ENCODE measurements at places on chromosomes 13 and 19. TPM values are rescaled to one million over a fixed set of nuclear protein-coding genes. Genes with fewer than 3 reads are reported as not detected.

RASAL3 gene
- total RNA-seq: 1.1 TPM

MAST1 gene
- total RNA-seq: 22.2 TPM

- DNase-seq: peak; percentile 24
These were observed 6.3 kb downstream of the TEAD2 start for GRCh38 chr19:49355909-49356353.

PPM1N gene
- total RNA-seq: 1.6 TPM

PSG3 gene
- not detected for total RNA-seq

KLK12 gene
- not detected for total RNA-seq

DNA sequence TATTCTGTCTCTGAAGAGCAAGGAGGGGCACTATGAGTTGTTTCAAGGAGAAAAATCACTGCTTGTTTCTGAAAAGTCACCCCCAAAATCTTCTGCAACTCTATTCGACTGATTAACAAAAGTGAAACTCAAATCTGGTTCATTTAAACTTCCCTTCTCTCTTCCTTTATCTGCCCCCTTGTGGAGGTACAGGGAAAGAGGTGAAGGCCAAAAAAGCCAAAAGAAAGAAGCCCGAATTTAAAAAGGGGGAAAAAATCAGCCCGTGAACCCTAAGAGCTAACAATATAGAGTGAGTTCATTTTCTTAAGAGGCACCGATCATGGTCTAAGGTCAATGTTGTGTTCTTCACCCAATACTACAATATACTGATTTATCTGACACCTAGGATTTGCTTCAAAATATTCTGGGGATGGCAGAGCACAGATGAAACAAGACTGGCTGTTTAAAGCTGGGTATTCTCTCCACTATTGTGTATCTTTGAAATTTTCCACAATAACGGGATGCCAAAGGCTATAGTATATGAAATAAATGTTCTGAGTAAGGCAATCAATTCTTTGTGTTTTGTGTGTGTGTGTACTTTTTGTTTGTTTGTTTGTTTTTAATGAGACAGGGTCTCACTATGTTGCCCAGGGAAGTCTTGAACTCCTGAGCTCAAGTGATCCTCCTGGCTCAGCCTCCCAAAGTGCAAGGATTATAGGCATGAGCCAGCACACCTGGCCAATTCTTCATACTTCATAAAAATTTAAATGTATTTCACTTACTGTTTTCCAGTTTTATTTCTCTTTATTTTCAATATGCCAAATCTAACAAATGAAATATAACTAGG, 55.0 kb upstream of the EEF1AKMT1 start:
- DNase-seq: peak; percentile 85

GRCh38 chr19:35852029-35852780, at the start of gene NPHS1:
Gene NPHS1, minus strand, starts transcription at chr19:35852504. Its CDS starts 667 bp downstream, at chr19:35851837.
- DNase-seq: no peak

KIR3DL2 gene
- not detected for total RNA-seq

DNA sequence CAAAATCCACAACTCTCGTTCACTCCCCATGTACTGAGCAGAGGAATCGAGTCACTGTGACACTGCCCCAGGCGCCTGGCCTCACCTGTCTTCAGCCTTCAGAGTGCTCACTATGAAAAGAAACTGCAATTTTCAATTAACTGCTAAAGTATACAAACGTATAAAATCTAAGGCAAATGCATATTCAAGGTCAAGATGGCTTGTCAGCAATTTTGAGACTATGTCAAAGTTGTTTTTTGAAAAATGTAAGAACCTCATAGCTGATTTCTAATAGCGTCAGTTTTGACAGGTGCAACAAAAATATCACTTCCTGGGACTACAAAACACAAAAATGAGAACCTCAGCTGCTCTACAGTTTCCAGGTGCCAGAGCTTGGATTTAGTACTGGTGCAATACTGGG, 31.4 kb downstream of the TUBGCP3 start:
- DNase-seq: no peak

KL gene
- total RNA-seq: 1.5 TPM

DNA sequence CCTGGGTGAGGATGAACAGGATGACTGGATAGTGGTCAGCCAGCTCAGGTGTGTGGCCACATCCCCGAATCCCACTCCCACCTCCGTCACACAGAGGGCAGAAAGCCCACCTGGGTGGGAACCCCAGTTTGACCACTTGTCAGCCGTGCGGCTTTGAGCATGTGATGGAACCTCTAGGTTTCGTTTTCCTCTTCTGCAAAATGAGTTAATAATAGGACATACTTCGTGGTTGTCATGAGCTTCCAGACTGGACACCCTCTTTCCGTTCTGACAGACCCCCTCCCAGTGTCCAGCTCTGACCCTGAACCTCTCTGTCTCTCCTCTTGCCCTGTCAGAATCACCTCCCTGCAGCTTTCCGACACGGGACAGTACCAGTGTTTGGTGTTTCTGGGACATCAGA, 1.8 kb downstream of the AXL start:
- DNase-seq: no peak

ZIC2 gene
- 285 TPM for total RNA-seq

DNA sequence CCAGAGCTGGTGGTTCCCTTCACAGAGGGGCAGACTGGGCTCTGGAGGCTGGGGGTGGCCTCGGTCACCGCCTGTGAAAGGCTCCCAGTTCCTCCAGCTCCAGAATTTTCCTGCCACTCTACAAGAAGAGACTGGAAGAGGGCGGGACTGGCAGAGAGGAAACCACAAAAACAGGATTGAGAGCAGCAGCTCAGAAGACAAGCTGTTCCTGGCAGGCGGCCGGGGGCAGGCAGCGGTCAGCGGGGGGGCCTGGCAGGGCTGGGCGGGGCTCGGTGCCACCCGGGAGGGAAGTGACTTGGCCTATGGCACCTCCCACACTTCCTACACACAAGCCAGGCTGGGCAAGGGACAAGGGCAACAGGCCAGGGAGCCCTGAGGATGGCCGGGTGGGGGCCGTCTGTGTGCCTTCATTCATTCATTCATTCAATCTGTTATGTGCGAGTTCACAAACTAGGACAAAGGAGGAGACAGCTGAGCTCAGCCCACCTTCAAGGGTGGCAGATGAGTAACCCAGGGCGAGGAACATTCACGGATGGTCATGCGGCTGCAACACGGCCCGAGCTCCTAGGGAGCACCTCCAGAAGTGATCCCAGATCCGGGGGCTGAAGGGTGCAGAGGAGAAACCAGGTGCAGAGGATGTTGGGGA, 16.9 kb upstream of the BTBD2 start:
- peak; percentile 92 for DNase-seq

TNFSF9 gene
- 10.0 TPM for total RNA-seq

GRCh38 chr19:54173951-54174834, 1.2 kb upstream of the TMC4 start:
- DNase-seq: no peak

DNA sequence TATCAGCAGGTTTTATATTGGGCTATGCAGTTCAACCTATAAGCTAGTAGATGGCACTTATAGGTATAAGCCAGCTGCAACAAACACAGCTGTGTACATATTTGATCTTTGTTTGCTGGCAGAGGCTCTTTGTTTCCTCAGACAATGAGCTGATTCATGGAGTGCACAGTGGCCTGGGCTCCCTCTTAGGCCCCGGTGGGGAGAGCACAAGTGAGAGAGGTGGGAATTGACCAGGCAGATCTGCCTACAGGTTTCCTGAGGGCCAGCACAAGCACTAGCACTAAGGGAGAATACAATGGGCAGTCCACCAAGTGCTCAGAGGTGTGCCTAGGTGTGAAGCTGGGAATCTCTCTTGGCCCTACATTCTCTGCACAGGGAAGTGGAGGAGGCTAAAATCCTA, 1390.7 kb downstream of the SLITRK5 start:
- no peak for DNase-seq

DNA sequence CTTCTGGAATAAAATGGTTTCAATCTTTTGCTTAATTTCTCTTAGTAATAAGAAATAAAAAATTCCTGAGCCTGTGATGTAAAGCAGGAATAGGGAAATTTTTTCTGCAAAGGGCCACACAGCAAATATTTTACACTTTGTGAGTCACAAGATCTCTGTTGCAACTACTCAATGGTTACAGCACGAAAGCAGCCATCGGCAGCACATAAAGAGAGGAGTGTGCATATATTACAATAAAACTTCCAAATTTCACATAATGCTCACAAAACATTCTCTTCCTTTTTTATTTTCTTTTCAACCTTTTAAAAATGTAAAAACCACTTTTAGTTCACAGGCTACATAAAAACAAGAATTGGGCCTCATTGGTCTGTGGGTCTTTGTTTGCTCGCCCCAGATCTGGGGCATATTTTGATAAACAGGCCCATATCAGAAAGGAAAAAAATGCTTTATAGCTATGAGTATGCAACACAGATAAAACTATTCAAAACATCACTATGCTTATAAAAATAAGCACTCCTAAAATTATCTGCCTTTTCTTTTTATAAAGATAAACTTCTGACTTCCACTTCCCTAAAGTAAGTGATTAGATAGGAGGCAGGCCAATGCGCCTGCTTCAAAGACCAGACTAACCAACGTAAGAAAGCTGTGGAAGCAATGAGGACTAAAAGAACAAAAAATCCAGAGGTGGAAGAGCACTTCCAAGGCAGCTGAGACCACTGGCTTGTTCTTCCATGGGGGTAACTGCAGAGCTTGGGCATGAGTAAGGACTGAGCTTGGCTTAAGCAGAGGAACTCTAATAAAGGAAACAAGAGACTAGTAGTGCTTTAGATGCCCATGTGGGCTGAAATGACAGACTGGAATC, 26.5 kb downstream of the MYCBP2 start:
- DNase-seq: no peak

MYPOP gene
- total RNA-seq: 11.4 TPM

GRCh38 chr13:45575830-45576180, 39.7 kb downstream of the ERICH6B start:
- peak; percentile 52 for DNase-seq

- DNase-seq: peak; percentile 39
These were observed 2.0 kb upstream of the TSHZ3 start for GRCh38 chr19:31351056-31351854.

Data from A673 (cell line).